ENCODE measurements at places on chromosomes 12 and 14. TPM values are rescaled to one million over a fixed set of nuclear protein-coding genes. Genes with fewer than 3 reads are reported as not detected.
A peak's percentile ranks its signal among the peaks of the same experiment; 100 is the strongest.

The ADAM21 gene
- not detected for total RNA-seq

- DNase-seq = no peak
- H3K4me3 ChIP-seq = no peak overlapping the region
- H3K27me3 ChIP-seq = no peaks in the 10 kb centered on the region
- H3K36me3 ChIP-seq = peaks cover 9% of the 10 kb centered on the region
- no peak overlapping the region for H3K27ac ChIP-seq
- H3K4me1 ChIP-seq = no peaks in the 10 kb centered on the region
Observed at GRCh38 chr12:94020335-94020734, 128.0 kb upstream of the PLXNC1 start.

GRCh38 chr14:75417674-75418073, 10.1 kb upstream of the JDP2 start:
- H3K27me3 ChIP-seq = no peaks in the 10 kb centered on the region
- no peaks in the 10 kb centered on the region for H3K36me3 ChIP-seq
- H3K4me1 ChIP-seq = peaks cover 25% of the 10 kb centered on the region
- no peak overlapping the region for H3K27ac ChIP-seq
- no peak for DNase-seq
- no peak overlapping the region for H3K4me3 ChIP-seq

The MANSC4 gene
- not detected for total RNA-seq

The TMCC3 gene
- total RNA-seq = not detected

The MYBPC1 gene
- total RNA-seq = not detected

DNA sequence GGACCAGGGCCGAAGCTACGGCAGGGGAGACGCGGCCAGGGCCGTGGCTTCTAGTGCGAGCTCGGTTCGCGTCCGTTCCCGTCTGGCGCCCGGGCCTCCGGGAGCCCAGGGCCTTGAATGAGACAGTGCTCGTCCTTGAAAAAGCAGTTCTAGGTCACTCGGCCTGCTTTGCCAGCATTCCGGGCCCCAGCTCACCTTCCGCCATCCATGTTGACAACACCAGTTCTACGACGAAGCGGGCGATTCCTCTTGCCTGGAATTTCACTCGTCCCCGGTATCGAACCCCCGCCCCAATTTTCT, 4.5 kb downstream of the OR10AD1 start:
- DNase-seq = no peak
- peak overlapping the region; percentile 97 for H3K27ac ChIP-seq
- peaks cover 15% of the 10 kb centered on the region for H3K27me3 ChIP-seq
- H3K4me1 ChIP-seq = peaks cover 28% of the 10 kb centered on the region

DNA sequence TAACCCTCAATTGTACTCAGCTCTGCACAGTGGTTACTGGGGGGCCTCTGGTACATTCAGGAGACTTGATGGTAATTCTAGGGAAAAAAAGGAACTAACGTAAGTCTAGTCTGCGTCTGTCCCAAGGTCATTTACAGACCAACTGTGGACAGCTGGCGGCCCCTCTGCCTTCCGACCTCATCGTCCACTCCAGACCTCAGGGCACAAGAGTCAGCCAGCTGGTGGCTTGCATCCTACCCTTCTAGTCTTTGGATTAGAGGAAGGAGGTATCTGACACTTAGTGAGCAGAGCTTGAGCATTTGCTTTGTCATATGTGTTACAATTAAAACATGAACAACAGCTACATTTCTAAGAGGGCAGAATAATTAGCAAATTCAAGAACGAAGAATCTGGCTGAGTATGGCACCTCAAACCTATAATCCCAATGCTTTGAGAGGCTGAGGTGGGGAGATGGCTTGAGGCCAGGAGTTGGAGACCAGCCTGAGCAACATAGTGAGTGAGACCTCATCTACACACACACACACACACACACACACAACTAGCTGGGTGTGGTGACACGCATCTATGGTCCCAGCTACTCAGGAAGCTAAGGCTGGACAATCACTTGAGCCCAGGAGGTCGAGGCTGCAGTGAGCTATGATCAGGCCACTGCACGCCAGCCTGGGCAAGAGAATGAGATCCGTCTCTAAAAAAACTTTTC, 36.5 kb downstream of the SSH1 start:
- peaks cover 35% of the 10 kb centered on the region for H3K4me1 ChIP-seq
- H3K27me3 ChIP-seq = no peaks in the 10 kb centered on the region
- peak overlapping the region; percentile 65 for H3K27ac ChIP-seq

The COX14 gene
- total RNA-seq = 45.0 TPM

GRCh38 chr12:23949348-23950209, at the start of gene SOX5:
TSS of gene SOX5 (minus strand) at chr12:23949670. CDS start at chr12:23949601, 69 bp downstream.
- H3K4me1 ChIP-seq = no peaks in the 10 kb centered on the region
- H3K36me3 ChIP-seq = no peaks in the 10 kb centered on the region

The KCNH5 gene
- total RNA-seq = not detected

- no peaks in the 10 kb centered on the region for H3K27me3 ChIP-seq
- peak overlapping the region; percentile 92 for H3K27ac ChIP-seq
- peaks cover 50% of the 10 kb centered on the region for H3K4me1 ChIP-seq
- peak; percentile 75 for DNase-seq
- peaks cover 66% of the 10 kb centered on the region for H3K36me3 ChIP-seq
Observed at GRCh38 chr12:53198486-53199110, 8.5 kb downstream of the ITGB7 start.

DNA sequence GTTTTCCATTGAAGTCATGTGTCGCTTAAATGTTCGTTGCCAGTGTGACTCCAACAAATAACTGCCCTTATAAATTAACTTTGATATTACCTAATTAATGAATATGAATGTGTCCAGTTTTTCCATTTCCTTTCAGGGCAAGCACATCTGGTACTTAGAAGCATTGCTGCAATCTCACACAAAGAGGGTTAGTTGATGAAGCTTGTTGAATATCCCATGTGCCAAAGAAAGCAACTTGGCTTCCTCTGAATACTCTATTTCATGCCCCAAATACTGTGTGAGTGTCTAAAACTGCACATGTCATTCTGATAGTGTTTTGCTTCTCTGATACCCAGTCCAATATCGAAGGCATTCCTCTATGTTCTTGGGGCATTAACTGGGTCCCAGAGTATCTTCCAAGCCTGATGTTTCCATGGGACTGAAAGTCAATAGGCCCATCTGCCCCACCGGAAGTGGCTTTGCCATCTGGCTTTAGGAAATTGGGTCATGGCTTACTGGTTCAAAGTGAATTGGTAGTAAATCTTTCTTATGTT, 75.8 kb upstream of the CNTN1 start:
- no peaks in the 10 kb centered on the region for H3K36me3 ChIP-seq
- no peaks in the 10 kb centered on the region for H3K27me3 ChIP-seq
- no peak overlapping the region for H3K27ac ChIP-seq
- no peaks in the 10 kb centered on the region for H3K4me1 ChIP-seq
- DNase-seq = no peak

GRCh38 chr14:21543521-21543960, 17.4 kb upstream of the SALL2 start:
- H3K4me3 ChIP-seq = no peak overlapping the region
- H3K36me3 ChIP-seq = no peaks in the 10 kb centered on the region
- H3K4me1 ChIP-seq = no peaks in the 10 kb centered on the region

DNA sequence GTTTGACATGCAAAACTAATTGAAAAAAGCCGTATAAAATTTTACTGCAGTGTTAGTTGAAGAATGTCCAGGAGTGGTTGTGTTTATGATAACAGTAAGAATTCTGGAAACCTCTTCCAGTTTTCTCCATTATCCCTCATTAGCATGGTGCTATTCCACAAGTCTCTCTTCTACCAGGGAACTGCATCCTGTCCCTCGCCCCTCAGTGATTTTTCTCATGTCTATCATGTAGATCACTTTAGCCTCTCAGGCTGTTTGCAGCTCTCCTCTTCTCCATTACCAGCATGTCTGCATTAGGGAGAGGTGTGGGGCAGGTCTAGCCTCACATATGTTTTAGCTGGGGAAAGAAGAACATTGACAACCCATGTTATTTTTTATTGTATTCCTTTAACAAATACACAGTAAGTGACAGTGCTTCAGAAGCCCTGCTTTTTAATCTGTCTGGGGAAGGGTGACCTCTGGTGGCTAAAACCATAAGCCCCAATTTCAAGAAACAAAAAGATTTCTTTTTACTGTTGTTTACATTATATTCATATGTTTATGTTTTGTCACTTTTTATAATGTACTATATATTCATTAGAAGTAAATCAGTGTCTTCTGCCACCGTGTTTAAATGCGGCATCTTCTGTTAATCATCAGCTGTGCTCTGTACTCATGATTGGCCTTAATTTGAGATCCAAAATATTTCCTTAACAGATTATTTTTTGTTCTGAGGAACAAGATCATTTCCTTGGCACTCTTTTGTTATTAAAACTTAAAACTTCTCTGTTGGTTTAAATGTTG, 70.7 kb downstream of the RASSF8 start:
- no peaks in the 10 kb centered on the region for H3K36me3 ChIP-seq
- peaks cover 10% of the 10 kb centered on the region for H3K27me3 ChIP-seq

DNA sequence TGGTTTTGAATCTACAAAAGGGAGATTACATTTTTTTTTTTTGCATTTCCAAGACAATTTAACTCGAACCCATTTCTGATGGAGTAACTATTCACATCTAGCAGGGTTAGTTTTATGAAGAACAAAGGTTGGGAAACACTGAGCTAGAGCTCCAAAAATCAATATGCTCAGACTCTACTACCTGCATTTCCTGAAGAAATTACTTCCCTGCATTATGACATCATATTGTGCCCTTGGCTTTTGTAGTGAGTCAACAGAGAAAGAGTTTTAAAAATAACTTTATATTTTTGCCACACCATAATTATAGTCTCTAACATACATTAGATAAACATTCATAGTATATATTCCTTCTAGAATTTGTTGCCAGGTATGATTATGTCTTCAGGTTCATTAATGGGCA, 14.8 kb downstream of the GRIP1 start:
- H3K27me3 ChIP-seq = peaks cover 18% of the 10 kb centered on the region
- DNase-seq = no peak
- no peaks in the 10 kb centered on the region for H3K36me3 ChIP-seq
- no peaks in the 10 kb centered on the region for H3K4me1 ChIP-seq
- no peak overlapping the region for H3K27ac ChIP-seq

DNA sequence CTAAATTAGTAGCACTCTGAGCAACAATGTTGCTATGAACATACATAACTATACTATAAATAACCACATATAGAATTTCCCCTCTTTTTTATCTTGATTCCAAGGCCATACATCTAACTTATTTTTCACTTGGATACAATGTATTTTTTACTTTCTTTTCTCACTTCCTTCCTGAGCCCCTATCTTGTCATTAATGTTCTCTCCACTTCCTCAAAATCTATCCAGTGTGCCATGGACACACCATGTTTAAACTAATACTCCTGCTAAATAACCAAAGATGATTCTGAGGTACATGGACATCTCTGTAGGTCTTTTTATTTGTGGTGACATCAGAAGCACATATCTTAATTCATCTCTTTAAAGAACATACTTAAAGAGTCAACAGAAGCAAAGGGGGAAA, 251.2 kb downstream of the C12orf42 start:
- no peaks in the 10 kb centered on the region for H3K27me3 ChIP-seq
- no peak for DNase-seq

DNA sequence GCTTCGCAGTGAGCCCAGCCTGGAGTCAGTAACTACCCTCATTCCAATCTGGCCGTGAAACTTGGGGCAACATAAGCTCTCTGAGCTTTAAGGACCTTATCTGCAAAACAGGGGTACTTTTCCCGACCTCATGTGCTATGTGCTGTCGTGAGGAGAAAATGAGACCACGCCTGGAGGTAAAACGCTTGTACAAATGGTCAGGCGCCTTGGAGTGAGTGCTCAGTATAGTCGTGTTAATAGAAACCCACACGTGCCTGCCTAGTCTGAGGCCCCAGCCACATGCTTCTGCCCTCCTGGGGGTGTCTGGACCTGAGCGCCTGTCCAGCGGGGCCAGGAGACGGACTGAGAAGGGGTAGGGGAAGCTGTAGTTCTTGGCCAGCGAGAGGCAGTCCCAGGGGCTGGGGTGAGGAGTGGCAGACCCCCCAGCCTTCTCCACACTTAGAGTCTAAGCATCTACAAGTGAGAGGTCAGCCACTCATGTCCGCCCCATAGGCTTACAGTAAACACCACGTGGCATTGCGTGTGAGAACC, 4.9 kb downstream of the AQP5 start:
- H3K27ac ChIP-seq = no peak overlapping the region
- no peak for DNase-seq
- H3K4me1 ChIP-seq = peaks cover 4% of the 10 kb centered on the region
- peaks cover 40% of the 10 kb centered on the region for H3K27me3 ChIP-seq

The FGD6 gene
- 0.45 TPM for total RNA-seq

GRCh38 chr14:55911776-55912175, 206.4 kb upstream of the PELI2 start:
- no peak overlapping the region for H3K4me3 ChIP-seq
- no peaks in the 10 kb centered on the region for H3K36me3 ChIP-seq
- no peak overlapping the region for H3K27ac ChIP-seq
- no peaks in the 10 kb centered on the region for H3K4me1 ChIP-seq
- H3K27me3 ChIP-seq = peaks cover 8% of the 10 kb centered on the region

- no peaks in the 10 kb centered on the region for H3K27me3 ChIP-seq
- H3K36me3 ChIP-seq = peaks cover 7% of the 10 kb centered on the region
- H3K4me3 ChIP-seq = peak overlapping the region; percentile 66
Observed at GRCh38 chr12:92208613-92209121, 63.0 kb upstream of the BTG1 start.

The KIF5A gene
- total RNA-seq = 2.4 TPM

DNA sequence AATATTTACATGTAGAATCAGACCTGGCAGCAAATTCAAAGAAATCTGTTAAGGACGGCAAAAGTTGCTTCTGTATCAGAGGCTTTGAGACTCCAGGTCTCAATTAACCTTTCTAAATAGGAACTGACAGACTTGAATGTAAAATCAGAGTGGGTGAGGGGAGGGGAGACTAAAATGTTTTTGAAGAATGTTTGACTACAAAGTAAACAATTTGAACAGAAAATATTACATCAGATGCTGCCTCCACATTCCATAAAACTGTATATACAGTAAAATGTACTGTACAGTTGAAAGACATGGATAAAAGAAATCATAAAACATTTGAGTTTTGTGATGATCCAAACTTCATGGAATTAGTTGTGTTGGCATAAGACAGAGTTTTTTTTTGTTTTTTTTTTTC, 49.5 kb upstream of the POC1B start:
- H3K36me3 ChIP-seq = no peaks in the 10 kb centered on the region
- H3K27me3 ChIP-seq = no peaks in the 10 kb centered on the region

DNA sequence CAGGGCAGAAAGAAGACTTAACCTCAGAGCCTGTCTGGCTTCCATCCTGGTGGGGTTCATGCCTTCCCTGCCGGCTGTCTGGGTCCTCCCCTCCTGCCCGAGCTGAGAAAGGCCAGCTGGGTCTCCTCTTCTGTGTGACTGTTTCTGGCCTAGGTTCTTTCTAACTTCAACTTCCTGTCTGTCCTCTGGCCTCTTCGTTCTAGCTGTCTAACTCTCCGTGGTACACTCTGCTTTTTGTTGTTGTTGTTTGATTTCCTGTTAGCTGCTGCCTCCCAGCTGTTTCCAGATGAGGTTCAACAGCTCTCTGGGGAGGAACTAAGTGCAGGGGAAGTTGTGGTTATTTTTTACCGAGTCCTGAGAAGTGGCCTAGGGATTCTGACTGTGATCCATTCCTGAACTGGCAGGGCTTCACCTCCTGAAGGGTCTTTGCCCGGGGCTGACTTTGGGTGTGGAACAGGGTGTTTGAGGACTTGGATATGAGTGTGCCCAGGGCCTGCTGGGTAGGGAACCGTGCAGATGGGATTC, 3.2 kb downstream of the MLXIP start:
- H3K36me3 ChIP-seq = peaks cover 35% of the 10 kb centered on the region
- peak overlapping the region; percentile 80 for H3K27ac ChIP-seq
- DNase-seq = peak; percentile 87
